ENCODE measurements at places on chromosomes 13 and 19.

DNA sequence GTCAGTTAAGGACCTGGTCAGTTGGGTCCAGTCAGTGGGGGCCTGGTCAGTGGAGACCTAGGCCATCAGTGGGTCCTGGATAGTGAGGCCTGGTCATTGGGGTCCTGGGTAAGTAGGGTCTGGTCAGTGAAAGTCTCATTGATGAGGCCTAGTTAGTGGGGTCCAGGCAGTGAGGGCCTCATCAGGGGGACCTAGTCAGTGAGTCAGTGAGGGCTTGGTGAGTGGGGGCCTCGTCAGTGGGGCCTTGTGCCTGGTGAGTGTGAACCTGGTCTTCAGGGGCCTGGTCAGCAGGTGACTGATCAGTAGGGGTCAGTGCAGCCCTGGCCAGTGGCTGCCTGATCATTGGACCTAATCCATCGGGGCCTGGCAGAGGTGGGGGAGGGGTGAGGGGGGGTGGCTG, 42.6 kb upstream of the TPM4 start:
- DNase-seq = no peak

DNA sequence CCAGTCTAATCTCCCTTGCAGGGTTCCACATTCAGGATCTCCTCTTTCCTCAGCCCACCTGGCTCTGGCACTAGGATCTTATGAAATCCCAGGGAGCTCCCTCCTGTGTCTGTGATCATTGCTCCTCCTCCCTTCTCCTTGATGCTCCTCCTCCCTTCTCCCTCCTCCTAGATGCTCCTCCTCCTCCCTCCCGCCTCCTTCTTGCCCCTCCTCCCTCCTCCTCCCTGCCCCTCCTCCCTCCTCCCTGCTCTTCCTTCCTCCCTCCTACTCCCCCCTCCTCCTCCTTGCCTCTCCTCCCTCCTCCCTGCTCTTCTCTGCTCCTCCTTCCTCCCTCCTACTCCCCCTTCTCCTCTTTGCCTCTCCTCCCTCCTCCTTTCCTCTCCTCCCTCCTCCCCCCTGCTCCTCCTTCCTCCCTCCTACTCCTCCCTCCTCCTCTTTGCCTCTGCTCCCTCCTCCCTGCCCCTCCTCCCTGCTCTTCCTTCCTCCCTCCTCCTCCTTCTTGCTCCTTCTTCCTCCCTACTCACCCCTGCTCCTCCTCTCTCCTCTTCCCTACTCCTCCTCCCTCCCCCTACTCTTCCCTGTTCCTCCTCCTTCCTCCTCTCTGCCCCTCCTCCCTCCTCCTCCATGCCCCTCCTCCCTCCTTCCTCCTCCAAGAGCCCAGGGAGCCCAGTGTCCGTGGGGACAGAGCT, 14.9 kb upstream of the ZBTB7A start:
- no peak for DNase-seq

- DNase-seq = no peak
These were observed 267.6 kb upstream of the SLITRK6 start for GRCh38 chr13:86066611-86067365.

GRCh38 chr19:33263325-33264023, 37.8 kb upstream of the SLC7A10 start:
- no peak for DNase-seq

DNA sequence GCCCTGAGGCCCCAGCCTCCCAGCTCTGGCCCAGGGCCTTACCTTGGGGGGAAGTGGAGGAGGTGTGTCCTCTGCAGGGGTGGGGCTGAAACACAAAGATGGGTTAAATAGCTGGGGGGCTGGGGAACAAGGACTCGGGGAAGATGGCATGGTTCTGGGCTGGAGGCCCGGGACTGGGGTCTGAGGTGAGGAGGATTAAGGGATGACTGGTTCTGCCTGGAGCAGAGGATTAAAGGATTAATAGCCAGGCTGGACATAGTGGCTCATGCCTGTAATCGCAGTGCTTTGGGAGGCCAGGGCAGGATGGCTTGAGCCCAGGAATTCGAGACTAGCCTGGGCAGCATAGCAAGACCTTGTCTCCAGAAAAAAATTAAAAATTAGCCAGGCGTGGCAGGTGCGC, 11.6 kb downstream of the MAP4K1 start:
- no peak for DNase-seq

DNA sequence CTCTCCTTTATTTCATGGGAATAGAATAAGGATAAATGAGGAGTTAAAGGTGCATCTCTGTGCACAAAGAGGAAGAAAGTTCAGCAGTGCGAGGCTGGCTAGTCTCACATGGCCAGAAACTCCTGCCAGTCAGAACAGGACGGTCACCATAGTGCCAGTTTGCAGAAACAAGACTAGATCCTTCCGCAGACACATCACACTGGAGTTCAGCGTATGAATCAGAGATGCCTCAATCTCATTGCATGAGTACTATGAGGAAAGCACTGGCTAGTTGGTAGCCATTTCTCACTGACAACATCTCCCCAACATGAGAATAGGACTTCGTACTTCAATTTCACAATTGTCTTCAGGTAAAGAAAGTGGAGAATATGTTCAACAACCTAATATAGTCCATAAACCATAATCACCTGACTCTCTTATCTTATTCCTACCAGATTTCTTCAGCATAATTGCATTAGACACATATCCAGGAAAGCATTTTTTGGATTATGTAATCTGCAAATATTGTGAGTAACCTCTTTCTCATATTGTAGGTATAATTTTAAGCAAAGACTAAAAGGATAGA, 34.9 kb downstream of the RXFP2 start:
- DNase-seq = no peak

DNA sequence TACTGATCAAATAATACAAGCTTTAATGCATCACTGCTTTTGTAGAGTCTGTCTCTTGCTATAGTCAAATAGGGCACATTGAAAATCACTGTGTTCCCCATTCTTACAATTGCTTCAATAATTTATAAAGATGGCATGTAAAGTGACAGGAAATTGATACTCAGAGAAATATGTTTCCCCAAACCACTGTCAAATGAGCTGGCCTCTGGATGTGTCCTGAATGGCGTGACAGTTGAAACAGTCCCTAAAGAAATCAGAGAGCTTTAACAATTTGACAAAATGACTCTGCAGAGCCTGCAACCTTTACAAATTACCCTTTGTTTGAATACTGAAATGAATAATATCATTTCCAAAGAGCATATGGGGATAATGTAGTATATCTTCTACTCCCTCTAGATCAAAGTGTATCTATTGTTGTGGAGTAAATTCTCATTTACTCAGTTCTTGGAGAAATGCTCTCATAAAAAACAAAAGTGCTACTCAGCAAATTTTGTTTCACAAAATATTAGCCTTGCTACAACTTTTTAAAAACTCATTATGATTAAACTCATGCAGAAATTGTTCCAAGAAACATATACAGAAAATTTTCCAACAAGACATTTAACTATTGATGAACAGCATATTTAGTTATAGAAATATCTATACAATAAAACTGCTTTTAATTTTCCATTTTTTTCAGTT, 763.2 kb upstream of the SPRY2 start:
- no peak for DNase-seq

- no peak for DNase-seq
These were observed 678.9 kb upstream of the SLITRK5 start for GRCh38 chr13:86992251-86992650.

- DNase-seq = no peak
These were observed 29.1 kb downstream of the EPS15L1 start for GRCh38 chr19:16442386-16443276.

DNA sequence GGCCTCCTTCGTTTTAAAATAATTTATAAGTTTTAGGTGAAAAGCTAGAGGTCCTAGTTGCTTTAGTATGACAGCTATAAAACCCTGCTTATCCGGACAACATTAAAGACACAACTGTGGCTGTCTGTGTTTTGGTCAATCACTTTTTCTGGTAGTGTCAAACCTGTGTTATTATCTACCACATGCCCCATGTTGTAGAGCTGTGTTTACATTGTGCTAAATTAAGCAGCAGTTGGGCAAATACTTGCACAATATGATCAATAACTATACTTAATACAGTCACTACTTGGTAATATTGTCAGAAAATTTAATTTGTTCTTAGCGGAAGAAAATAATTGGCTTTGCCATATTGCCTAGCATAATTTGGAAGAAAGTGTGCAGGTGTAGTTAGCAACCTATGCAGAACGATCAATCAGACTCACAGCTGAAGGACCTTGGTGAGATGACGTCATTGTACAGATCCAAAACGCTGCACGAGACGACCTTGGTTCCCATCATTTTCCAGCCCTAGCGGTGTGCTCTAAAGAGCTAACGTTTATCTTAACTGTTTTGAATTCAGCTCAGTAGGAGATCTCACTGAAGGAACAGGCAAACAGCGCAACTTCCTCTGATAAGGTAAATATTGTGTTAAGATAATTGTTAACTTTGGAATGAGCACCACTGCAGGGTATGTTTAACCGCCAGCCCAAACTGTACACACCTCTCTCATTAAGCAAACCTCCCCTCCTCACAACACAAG, 476.6 kb downstream of the IRS2 start:
- no peak for DNase-seq

DNA sequence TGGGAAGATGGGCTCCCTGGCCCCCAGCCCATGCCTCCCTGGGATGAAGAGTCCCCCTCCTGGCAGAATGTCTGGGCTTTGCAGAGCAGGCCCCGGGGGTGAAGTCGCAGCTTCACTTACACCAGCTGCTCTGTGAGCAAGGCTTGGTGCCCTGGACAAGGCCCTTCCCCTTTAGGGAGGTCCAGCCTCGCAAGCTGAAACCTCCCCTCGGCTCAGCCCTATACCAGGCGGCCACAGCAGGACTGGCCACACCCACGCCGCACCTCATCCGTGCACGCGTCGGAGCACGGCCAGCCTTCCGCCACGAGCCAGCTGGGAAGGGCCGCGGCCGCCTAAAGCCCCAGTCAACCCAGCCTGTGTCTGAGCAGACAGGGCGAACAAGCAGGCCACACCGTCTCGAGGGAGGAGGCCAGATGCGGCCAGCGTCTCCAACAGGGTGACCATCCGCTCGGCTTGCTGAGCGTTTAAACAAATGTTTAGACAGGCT, 83.2 kb upstream of the MCF2L start:
- DNase-seq = peak; percentile 20

DNA sequence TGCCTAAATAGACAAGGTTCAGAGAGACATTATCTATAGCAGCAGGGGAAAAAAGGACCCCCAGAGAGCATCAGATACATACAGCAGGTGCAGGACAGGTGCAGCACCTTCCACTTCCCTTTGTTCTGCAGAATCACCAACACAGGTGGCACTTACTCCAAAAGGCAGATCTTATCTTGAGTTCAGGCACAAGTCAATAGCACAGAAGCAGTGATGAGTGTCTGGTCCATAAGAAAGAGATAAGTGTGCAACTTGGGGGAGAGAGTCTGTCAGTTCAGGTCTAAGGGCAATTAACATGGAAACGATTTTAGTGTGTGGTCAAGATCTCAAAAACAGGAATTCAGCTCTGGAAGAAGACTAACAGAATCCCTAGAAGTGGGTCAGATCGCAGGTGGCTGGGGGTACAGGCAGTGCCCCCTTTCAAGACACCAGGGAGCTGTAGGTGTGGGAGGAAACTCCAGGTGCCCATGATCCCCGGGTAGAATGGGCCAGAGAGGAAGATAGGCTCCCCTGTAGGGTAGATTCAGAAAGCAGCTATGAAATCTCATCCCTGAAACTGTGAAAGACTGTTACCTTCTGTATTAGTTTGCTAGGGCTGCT, 40.6 kb downstream of the TNFSF11 start:
- no peak for DNase-seq

DNA sequence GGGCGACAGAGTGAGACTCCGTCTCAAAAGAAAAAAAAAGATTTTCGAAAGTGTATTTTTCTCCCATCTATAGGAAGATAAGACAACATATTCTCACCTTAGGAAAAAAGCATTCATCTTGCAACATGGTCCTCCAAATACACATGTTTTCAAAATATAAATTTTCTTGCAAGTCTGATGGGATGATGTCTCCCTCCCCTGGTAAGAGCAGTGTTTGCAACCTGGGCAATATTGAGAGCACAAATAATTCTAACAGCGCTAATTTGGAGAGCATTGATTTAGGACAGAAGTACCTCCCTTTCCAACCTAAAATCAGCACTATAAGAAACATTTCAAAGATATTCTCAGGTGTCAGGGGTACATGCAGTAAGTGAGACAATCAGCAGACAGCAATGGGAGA, 61.0 kb upstream of the SHISA2 start:
- no peak for DNase-seq

DNA sequence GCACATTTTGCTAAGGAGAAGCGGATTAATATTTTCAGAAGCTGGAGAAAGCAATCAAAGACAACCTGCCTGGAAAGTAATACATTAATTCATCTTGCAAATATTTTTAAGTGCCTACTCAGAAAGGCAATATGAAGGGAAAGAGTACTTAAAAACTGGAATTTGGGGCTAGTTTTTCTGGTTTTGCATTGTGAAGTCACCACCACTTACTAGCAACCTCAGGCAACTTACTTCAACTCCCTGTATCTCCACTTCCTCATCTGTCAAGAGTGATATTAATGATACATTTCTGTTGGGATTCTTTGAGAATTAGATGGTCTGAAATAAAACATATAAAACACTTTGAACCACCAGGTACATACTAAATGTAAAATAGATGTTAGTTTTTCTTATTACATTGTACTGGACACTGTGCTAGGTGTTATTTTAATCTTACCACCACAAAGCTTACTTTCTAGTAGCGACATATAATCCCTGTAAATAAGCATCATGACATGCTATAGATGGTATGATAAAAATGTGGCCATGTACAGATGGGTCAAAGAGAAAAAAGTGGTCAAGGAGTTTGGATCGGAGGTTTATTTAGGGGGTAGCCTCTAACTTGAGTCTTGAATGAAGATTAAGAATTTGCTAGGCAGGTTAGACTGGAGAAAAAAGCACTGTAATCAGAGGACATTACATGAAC, 101.2 kb downstream of the SPRY2 start:
- no peak for DNase-seq

GRCh38 chr13:50589651-50590054, 253.8 kb downstream of the DLEU7 start:
- peak; percentile 85 for DNase-seq

DNA sequence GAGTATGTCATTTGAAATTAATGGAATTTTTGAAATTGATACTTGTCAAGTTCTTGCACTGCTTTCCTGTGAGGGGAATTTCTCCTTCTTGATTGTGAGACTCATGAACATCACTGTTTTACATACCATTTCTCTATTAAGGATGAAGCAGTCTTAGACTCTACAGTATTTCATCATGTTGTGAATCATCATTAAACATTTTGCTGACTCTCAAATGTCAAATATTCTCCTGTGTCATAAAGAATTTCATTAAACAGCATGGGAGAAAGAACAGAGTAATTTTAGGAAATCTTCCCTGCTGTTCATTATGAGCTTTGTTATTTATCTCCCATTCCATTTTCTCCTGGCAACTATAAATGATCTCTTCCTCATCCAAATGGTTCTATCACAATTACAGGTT, 729.0 kb downstream of the PCDH9 start:
- DNase-seq = peak; percentile 59

DNA sequence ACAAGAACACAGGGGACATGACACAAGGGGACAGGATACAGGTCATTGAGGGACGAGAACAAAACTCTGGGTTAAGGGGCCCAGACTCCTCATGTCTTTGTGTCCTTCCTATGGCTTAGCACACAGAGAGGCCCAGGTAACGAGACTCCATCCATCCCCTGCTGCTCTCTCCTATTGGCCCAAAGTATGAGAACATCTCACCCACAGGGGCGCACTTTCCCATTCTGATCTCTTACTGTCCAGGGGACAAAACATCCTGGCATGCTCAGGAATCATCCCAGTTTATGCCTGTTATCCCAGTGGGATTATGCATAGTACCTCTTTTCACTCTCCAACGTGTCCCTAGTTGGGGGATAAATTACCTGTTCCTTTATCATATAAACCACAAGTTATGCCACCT, 19.2 kb downstream of the C13orf42 start:
- no peak for DNase-seq

GRCh38 chr13:91824416-91824815, 426.0 kb downstream of the GPC5 start:
- DNase-seq = no peak

GRCh38 chr13:42836930-42837690, 55.7 kb downstream of the FAM216B start:
- peak; percentile 72 for DNase-seq

Data from fibroblast of skin of left quadriceps (primary cell).